ENCODE measurements at places on chromosomes 7 and 10.

GRCh38 chr10:85635650-85636049 is 730.9 kb downstream of the GRID1 start:
- DNase-seq: no peak

DNA sequence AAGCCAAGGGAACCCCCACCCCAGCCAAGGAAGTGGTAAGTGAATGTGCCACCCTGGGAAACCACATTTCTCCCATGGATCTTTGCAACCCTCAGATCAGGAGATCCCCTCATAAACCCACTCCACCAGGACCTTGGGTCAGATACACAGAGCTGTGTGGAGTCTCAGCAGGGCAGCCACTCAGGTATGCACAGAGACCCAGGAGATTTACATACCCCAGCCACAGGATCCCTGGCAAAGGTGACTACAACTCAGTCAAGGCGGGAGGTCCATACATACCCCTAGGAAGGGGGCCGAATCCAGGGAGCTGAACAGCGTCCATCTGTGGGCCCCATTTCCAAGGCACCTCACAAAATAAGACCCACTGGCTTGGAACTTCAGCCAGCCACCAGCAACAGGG is 293.4 kb downstream of the CTNNA3 start:
- no peak for DNase-seq

DNA sequence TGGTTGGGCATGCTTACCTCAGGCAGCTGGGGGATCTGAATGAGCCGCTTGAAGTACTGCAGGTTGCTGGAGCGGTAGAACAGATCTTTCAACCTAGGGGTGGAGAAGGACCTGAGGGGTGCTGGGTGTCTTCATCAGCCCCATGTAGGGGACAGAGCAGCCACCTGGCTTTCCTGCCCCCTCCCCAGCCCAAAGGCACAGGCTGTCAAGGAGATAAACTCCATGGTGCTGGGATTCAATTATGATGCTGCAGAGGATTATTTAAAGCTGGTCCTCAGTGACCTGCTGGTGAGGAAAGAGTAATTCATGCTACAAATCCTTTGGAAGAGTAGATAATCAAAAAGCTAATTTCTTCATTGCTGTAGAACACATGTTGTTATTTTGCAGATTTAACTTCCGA is 71.1 kb downstream of the SPDYE5 start:
- no peak for DNase-seq

- peak; percentile 56 for DNase-seq
Observed at GRCh38 chr7:6260291-6261187, 11.9 kb downstream of the CYTH3 start.

- DNase-seq: no peak
Observed at GRCh38 chr7:95794917-95795515, 22.7 kb downstream of the DYNC1I1 start.

GRCh38 chr7:122790591-122790990 is 87.9 kb upstream of the RNF148 start:
- DNase-seq: no peak

DNA sequence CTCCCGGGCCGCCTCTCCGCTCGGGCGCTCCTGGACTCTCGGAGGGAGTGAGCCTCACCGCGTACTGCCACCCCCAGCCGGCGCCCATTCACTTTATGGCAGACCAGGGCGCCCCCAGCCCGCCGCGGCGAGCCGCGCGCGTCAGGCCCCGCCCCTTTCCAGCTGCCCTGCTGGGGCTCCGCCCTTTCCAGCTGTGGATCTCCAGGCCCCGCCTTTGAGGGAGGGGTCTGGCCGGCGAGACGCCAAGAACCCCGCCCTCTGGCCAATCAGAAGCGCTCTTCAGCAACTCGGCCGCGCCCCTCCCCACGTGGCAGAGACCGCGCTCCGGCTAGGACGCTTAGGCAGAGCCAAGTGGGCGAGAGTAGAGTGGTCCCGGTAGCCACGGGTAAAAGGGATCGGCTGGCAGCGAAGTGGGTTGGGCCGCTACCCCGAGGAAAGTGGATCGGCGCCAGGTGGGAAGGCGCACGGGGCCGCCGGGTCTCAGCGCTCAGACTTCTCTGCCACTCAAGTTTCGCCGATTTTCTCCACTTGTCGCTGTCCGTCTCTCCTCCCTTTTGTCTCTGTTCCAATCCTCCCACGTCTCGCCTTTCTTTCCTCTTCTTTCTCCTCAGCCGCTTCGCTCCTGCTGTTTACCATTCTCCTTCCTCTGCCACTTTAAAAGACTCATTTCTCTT is at the start of gene PITX3:
PITX3 (minus strand) TSS at position 69 of the 674 bp plus-strand sequence. CDS start 9,432 bp downstream, outside the sequence.
- DNase-seq: peak; percentile 99

DNA sequence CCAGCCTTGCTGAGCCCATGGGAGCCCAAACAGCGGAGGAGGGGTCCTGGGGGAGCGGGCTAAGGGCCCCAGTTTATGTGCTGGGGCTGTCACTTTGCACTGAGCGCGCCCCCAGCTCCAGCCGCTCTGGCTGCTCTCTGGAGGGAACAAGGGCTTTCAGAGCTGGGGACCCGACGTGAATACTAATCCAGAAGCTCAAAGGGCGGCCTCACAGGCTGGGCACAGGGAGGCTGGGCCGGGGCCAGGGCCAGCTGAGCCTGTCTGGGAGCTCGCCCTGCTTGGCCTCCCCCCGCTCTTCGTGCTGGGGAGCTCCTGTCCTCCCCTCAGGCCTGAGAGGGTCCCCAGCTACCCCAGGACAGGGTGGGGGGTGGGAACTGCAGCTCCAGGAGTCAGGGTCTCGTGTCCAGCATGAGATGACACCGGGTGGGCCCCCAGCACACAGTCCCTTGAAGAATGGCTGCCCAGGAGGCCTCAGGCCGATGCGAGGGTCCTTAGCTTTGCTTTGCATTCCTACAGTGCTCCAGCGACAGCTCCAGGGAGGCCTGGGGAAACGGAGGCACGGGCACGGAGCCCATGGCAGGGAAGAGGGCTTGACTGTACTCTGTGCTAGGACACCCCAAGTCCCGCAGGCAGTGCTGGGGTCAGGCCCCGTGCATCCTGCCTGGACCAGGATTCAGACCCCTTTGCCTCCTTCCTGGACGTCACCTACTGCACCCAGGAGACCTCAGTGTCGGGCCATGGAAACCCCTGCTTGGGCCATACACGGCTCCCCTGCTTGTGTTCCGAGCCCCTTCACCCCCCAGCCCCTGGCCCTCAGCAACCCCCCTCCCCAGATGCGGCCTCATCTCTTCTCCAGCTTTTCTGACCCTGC is 5.8 kb upstream of the AMZ1 start:
- DNase-seq: no peak

GRCh38 chr10:117960345-117960935 is 86.3 kb downstream of the RAB11FIP2 start:
- no peak for DNase-seq

- no peak for DNase-seq
Observed at GRCh38 chr7:24820730-24821044, 63.4 kb upstream of the GSDME start.

- no peak for DNase-seq
Observed at GRCh38 chr7:157650131-157650631, 313.4 kb downstream of the DNAJB6 start.

GRCh38 chr10:17031637-17032635 is 97.7 kb downstream of the CUBN start:
- no peak for DNase-seq

DNA sequence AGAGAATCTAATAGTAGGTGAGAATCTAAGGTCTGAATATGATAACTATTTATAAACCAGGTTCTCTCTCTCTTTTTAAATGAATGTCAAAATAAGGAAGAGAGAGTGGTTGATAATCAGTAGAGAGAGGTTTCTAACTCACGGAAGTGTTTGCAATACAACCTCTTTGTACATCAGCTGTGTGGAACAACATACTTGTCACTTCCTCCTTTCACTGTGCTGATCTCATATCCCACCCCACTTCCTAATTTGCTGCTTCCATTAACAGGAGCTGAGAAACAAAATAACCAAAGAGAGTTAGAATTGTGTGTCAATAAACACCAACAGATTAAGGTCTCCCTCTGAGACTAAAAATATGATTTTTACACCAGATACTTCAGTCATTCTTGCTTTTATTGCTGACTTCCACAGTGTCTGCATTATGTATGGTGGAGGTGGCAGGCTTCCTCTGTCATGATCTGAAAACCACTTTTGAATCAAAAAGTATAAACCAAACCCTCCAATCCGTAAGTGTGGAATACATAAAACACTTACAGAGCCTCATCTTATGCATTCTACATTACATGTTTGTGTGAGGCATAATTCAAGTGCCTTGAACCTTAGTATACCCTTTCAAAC is 25.0 kb downstream of the CACUL1 start:
- no peak for DNase-seq

GRCh38 chr10:18879284-18879683 is 169.3 kb upstream of the MALRD1 start:
- DNase-seq: no peak

- no peak for DNase-seq
Observed at GRCh38 chr7:228610-229009, 36.2 kb downstream of the FAM20C start.

DNA sequence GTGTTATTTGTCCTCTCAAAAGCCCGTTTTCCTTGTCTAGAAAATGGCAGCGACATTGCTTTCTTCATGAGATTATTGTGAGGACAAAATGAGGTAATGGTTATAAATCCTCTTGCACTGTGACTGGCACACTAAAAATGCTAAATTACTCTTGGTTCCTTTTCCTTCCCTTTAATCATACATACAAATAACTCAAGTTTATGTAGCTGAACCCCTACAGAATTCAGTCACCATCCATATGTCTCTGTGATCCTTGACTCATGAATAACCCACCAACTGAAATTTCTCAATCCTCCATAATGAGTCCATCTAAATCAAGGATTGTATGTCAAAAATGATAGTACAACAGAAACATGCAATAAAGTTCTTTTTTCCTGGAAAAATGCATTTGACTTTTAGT is 71.3 kb upstream of the VWC2 start:
- no peak for DNase-seq

- DNase-seq: no peak
Observed at GRCh38 chr7:148286150-148286549, 304.4 kb upstream of the C7orf33 start.

GRCh38 chr10:44963772-44964633 is 4.4 kb downstream of the RASSF4 start:
- peak; percentile 77 for DNase-seq

DNA sequence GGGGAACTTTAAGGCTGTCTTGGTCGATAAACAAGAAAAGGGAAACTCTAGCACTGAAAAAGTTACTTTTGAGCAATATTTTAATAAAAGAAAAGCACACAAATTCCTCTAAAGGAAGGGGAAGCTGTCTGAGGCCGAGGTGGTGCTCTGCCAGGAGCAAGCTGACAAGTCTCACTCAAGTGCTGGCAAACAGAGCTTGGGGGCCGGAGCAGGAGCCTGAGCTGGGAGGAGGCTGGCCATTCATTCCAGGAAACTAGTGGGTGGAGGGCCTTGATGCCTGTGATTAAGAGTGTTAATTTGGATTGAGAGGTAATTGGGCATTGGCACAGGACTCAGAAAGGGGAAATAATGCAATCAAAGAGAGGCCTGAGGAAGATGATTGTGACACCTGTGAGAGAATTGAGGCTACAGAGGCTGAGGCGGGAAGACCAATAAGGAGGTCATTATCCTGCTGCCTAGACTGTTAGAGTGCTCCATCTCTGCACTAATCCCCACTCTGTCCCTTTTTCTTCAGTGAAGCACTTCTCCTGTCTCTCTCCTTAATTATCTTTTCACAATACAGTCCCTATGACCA is 154.9 kb upstream of the COL1A2 start:
- peak; percentile 51 for DNase-seq

- DNase-seq: no peak
Observed at GRCh38 chr7:22587322-22587721, 87.3 kb upstream of the STEAP1B start.

DNA sequence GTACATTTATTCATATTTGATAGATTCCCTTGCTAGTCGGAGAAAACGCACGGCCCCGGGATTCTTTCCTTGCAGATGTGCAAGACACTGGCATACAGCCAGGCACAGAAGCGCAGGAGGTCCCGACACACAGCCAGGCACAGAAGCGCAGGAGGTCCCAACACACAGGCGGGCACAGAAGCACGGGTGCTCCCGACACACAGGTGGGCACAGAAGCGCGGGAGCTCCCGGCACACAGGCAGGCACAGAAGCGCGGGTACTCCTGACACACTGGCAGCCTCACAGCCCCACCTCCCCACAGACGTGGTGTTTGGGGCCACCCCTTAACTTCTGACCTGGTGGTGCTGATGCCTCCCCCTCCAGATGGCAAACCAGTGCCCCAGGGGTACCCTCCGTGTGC is 237.3 kb downstream of the ZMYND11 start:
- DNase-seq: no peak

- DNase-seq: peak; percentile 53
Observed at GRCh38 chr10:2834214-2834613, 233.1 kb upstream of the PFKP start.

DNA sequence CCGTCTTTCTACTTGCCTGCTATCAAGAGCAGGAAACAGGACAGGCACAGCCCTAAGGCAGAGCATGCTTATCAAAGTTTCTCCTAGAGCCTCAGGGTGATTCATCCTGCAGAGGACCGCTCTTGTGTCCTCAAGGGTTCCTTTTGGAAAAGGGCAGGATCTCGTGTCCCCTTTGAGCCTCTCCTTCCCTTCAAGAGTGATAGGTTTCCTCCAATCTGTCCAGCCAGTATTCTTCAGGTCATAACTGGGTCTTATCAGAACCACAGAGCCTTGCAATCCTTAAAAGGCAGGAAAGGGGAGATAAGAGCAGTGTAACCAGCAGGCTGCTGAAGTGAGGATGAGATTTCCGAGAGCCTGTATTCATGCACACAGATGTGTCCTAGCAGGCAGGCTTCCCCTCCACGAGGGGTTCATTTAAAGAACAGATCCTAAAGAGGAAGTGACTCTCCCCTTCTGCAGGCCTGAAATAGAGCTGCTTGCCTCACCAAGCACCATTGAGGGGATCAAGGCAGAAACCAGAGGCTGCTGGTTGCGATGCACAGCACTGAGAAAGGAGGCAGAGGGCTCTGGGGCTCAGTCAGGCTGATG is 90.5 kb upstream of the SVIL start:
- no peak for DNase-seq

DNA sequence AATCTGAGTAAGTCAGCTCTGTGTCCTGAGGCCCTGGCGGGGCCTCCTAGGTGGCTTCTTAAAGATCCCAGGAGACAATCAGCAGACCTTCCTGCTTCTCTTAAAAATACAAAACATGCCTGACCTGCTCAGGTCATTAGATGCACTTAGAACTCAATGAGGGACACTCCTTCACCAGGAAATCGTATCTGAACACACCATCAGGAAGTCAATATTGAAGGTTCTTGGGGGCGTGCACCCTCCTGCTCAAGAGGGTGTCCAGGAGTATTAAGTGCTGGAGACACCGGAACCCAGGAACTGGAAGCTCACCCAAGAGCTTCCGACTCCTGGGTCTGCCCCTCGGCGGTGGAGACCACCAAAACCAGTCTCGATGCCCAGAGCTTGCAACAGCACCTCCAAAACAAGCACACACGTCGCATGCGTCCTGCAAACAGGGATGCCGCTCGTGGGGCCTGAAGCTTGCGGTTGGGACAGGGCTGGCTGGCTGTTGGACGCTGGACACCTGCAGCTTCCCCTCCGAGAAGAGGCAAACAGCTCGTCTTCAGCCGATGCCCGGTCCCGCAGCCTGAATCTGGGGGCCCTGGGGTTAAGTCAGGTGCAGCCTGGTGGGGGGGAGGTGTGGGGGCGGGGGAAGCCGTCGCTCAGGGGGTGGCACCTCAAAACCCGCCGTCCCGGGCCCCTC is 803 bp downstream of the RAPGEF5 start:
- DNase-seq: no peak

All from right forelimb (tissue), 1 donor.